ENCODE measurements at places on chromosomes 11 and 22.

- no peak for DNase-seq
Measured at GRCh38 chr22:48144318-48144717, 1381.9 kb downstream of the TBC1D22A start.

GRCh38 chr22:38018938-38019827 lies 34.8 kb upstream of the SOX10 start:
- no peak for DNase-seq

DNA sequence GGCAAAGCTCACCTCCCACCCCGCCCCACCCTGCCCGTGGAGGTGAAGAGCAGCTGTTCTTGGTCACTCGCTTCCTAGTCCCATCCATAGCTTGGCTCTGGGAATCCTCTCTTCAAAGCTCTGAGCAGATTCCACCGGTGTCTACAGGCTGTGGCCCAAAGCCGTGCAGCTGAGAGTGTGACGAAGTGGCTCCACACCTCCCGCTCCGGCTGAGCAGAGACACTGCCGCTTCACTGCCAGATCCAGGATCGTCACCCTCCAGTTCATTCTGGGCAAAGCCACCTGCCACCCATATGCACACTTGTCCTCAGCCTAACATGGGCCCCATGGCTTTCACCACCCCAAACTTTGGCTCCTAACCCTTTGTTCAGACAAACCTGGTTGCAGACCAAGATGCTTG lies 532.9 kb upstream of the B3GAT1 start:
- no peak for DNase-seq

- no peak for DNase-seq
Measured at GRCh38 chr11:133041181-133041580, 491.1 kb downstream of the OPCML start.

- DNase-seq, result no peak
Measured at GRCh38 chr11:106306942-106307341, 229.5 kb downstream of the AASDHPPT start.

GRCh38 chr11:108221371-108221770 lies 1.1 kb downstream of the NPAT start:
- no peak for DNase-seq

GRCh38 chr22:37611207-37611606 lies 2.6 kb downstream of the GGA1 start:
- DNase-seq, result no peak

DNA sequence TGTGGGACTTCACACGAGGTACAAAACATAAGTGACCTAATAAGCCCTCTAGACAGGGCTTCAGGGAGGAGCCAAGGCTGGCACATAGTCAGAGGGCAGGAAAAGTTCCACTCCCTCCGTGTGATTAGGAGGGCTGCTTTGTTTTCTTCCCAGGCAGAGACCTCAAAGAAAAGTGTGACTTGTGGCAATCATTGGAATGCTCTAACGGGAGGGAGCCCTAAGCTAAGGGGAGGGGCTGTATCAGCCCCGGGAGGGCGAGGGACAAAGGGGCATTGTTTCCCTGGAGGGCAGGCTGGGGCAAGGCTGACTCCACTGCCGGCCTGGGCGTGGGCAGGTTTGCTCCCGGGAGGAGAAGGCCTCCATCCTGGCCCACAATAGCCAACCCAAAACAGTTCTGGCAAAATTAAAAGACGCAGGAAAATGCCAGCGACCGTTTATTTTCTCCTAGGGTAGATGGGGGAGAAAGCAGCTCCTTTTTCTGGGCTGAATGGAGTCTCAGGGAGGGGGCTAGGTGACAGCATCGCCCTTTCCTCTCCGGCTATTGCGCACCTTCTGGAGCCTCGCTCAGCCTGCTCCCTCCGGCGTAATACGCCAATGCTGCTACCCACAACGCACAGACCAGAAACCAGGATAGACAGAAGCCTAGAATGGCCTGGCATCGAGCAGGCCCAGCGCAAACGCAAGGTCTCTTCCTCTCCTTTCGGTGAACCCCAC lies 60.2 kb downstream of the ENDOD1 start:
- DNase-seq, result no peak

DNA sequence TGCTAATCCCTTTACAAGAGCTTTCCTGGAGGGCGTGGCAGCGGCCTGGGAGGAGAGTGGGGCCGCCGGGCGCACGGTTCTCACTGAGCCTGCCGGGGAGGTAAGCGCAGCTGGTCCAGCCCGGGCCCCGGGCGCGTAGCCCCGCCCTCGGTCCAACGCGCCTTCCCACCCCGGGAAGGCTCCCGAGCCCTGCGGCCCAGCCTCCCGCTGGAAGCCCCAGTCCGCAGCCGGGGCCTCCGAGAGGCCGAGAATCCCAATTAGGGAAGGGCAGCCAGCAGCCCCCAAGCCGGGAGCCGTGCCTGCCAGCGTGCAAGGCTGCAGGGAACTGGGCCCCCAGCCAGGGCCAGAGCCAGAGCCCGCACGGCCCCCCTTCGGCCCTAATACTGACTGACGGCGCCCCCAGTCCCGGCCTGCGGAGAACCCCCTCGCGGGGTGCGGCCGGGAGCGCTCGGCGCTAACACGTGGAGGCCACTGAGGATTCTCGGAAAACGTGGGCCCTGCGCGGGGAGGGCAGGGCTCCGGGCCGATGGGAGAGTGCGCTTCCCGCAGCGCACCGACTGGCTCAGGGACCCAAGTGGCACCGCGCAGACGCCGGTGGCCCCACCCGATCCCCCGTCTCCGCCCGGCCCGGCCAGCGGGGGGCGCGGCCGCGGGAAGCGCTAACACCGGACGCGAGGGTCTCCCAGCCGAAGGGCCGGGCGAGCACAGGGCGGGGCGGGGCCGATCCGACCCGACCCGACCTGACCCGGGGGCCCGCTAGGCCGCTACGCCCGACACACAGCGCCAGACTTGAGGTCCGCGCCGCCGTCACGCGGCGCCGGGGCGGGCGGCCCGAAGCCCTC lies 5.7 kb downstream of the ZFTA start:
- DNase-seq, result no peak
